Liver (tissue), 10 donors: ENCODE measurements at places on chromosomes 2 and 18.

DNA sequence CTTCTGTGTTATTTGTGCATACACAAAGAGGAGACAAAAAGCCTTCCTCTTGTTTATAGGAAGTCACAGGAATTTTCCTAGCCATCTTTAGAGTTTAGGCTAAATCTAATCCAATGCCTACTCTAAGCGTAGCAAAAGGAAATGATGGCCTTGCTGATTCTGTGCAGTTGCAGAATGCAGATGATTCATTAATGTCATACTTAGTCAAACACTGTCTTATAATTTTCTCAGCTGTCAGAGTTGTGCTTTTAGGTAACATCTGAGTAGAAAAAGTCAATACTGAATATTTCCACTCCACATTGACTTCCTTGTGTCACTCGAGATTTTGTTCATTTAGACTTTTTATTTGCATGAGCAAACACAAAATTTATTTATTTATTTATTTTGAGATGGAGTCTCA is 157.9 kb upstream of the FOSL2 start:
- DNase-seq, result no peak

- no peak for DNase-seq
These were observed 390.7 kb upstream of the TMEFF2 start for GRCh38 chr2:192585418-192585817.

- no peak for DNase-seq
These were observed 133.6 kb downstream of the BCL2 start for GRCh38 chr18:63185984-63186383.

DNA sequence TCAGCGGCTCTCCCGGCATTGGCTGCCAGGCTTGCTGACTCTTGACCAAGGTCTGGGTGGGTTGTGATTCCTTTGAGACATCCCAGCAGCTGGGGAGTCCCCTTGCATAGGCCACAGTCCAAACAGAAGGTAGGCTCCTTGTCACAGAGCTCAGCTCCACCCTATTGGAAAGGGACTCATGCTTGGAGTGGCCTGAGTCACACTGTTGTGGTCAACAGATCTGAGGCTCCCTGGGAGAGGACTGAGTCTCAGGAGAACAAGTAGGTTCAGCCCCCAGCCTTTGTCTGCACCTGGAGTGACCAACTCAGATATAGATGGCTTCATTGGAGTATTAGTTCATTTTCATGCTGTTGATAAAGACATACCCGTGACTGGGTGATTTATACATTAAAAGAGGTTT is 32.1 kb upstream of the SH3BP4 start:
- DNase-seq, result no peak

GRCh38 chr18:57207124-57207916 is 60.4 kb downstream of the BOD1L2 start:
- no peak for DNase-seq

- DNase-seq, result peak; percentile 76
These were observed at the start of gene GALM for GRCh38 chr2:38665854-38666555. Gene GALM, plus strand, starts transcription at chr2:38666114. Its CDS starts 48 bp downstream, at chr2:38666162.

- no peak for DNase-seq
These were observed 84.0 kb upstream of the ITPRID2 start for GRCh38 chr2:181807526-181807925.

DNA sequence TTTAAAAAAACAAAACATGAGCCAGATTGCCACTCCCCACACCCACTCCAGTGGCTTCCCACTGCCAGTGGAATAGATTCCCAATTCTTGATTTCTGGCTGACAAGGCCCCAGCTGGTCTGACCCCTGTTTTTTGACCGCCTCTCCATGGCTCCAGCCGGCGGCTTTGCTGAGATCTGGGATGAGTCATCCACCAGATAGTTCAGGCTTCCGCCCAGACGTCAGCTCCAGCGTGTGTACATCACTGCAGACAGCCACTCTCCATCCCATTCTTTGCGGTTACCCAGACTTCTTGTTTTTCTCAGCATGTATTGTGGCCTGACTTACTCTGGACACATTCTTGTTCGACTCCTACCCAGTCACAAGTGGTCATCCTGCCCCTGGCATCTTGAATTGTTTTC is 227.9 kb downstream of the GBX2 start:
- no peak for DNase-seq

- no peak for DNase-seq
These were observed 132.2 kb downstream of the TDRD15 start for GRCh38 chr2:21256006-21256405.

GRCh38 chr2:189260361-189260814 is 80.8 kb upstream of the COL5A2 start:
- no peak for DNase-seq

DNA sequence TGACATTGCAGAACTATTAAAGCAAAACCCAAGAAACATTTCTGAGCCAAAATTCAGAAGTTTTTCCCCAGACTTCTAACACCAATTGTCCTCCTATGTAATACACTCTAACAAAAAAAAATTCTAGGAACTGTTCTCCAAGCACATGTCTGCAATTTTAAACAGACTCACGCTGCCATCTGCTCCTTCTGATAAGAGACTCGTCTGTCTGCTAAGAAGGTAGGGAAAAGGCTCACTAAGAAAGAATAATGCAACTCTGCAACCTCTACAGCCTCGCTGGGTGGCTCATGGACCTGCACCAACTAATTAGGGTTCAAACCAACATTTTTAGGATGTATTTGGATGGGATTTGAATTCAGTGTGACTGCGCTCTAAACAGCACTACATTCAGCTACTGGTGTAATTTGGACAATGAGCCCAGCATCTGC is 366.5 kb downstream of the DSC3 start:
- no peak for DNase-seq

- DNase-seq, result no peak
These were observed 11.1 kb downstream of the COLEC12 start for GRCh38 chr18:489244-490023.

DNA sequence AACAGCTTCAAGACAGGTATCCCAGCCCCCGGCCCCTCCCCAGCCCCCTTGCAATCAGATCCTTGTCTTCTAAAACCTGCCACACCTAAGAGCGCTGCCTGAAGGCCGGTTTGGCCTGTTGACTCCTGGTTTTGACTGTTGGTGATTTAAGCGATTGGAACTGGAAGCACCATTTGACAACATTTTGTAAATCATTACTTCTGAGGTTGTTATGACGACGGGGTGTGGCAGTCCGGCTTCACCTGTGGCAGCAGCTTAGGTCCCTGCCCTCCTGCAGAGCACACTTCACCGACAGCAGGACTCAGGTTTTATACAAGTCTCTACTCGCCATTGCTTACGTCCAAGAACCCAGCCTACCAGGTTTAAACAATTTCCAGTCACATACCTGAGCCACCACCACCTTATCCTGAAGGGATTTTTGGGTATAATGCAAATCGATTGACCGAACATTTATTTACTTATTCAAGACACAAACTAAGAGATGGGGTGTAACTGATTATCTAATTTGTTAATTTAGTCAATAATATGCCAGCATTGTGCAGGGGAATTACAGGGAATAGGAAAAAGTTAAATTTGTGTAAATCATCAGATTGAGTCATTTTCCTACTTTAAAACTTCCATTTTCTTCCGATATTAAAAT is 707 bp upstream of the DGUOK start:
- no peak for DNase-seq

DNA sequence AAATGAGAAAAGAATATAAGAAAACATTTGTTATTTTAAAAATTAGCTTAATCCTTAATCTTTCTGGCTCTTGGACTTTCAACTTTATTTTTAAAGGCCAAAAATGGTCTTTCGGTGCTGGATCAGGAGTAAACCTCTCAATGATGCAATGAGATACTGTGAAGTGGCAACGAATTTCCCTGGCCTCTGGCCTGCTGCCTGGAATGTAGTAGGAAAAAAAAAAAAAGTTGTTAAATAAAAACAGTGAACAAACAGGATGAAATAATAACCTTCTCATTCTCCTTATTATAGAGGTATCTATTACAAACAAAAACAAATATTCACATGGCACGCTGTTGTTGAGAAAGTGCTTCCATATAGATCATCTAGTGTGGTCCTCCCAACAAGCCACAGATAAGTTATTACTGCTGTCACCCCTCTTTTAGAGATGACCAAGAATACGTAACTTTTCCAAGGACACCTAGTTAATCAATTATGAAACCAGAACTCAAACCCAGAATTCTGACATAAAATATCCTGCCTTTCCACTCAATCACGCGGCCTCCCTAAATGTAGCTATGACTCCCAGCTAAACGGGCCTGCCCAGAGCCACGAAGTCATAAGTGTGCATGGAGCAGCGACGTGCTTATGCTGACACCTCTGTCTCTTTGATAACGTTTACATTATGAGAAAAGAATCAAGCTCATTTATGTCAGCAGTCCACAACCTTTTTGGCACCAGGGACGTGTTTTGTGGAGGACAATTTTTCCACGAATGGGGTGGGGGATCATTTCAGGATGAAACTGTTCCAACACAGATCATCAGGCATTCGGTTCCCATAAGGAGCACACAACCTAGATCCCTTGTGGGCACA is 170.9 kb downstream of the BCL2 start:
- no peak for DNase-seq

- DNase-seq, result no peak
These were observed 563.9 kb downstream of the DCC start for GRCh38 chr18:52903857-52904256.

DNA sequence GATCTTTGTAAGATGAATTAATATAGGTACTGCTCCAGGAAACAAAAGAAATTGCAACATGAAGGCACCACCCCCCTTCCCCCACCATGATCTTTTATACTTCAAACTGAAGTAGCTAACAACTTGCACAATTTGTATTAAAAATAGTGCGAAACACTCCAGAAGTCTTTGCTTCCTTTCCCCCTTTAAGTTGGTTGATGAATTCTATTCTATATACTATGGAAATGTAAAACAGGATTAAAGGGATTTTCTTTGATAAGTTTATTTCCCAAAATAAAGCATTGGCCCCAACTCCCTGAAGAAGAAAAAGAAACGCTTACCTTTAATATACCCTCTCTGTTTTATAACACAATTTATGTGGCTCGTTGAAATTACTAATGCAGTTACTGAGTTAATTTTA is 227.1 kb downstream of the ARHGAP15 start:
- DNase-seq, result no peak

DNA sequence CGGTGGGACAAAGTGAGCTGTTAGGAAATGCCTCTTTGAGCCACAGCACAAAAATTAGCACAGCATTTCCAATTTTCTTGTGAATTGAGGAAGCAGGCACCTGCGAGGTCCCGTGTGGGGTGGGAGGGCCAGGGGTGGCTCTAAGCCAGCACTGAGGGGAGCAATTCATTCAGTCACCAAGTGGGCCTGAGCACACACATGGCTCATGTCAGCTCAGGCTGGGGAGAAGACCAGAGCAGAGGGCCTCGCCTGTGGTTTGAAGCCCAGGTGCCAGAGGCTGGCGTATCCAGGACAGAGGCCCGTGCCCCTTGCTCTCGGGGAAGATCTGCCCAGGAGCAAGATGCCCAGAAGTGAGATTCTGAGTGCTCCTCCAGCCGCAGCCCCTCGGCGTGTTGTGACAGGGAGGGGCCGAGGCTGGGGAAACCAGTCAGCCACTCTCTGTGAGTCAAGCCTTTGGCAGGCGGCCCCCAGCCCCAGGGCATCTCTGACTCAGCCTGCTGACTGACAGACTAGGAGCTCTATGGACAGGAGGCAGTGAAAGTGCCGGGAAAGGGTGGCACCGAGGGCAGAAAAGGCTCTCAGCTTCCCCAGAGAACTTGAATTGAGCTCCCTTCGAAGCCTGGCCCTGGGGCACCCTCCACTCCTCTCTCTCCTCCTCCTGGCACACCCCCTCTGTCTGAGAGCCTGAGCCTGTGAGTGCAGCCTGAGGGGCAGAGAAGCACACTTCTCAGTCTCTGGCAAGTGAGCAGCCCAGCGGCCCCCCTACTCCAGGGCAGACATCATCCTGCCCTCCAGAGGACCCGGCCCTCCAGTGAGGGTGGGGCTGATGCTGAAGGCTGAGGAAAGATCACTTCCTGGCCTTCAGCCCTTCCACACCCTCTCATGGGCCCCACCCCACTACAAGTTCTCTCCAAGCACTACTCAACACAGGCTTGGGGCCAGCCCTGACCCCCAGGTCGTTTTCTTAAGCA is 32.3 kb downstream of the CYP26B1 start:
- peak; percentile 25 for DNase-seq

DNA sequence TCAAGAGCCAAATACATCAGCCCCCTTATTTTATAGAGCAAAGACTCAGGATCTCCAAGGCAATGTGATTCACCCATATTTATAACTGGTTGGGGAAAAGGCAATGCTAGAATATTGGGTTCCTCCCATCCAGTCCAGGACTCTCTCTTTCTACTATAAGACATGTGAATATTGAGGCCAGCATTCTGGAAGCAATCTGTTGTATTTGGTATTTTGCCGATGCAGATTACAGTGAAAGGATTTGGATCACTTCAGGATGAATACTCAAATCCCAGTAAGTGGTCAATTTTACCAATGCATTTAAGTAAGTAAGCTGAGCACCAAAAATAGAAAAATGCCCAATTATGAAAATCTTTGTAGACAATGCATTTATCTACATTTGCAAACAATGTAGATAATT is 1834.7 kb upstream of the PIK3C3 start:
- no peak for DNase-seq

- DNase-seq, result no peak
These were observed 165.7 kb upstream of the RAB12 start for GRCh38 chr18:8443505-8443904.

DNA sequence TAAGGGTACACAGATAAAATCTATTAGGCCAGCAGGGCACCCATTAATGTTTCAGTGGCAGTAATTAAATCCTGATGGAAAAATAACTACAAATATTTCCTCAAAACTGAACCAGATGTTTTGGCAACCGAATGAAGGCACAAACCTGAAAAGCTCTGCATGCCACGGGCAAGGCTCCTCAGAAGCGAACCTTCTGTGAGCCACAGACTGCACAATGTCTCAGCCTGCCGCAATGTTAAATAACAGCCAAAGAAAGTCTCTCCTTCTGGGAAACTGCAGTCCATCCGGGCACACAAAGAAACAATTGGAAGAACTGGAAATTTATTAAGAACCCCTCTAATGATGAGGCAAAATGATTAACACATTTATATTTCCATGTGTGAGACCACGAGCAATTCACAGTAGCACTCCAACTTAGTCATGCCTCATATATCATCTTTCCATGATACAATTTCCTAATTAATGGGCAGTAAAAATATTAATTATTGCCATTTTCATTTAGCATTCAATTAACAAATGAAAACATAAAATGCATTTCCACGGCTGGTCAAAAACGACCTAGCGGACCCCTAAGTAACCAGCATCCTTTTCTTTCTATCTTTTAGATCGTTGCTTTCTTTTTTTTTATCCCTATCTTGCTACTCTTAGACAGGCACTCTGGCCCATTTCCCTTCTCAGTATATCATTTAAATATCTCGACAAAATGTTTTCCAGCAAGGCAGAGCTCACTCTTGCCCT is 237.5 kb downstream of the EPHA4 start:
- DNase-seq, result no peak

DNA sequence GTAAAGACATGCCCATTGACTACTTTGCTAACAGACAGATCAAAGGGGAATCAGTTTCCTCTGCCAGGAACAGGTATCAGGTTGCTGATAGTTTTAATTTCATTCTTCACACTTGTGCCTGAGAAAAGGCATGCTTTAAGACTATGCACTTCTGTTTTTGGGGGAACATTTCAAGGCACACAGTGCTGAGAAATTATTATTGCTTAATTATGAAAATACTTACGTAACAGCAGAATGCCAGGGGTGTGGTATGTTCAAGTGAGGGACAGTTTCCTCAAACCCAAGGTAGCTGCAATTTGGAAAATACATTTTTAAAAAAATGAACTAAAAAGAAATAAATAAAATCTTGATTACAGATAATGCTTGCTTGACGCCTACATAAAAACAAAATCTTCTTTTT is 1746.1 kb upstream of the PIK3C3 start:
- DNase-seq, result no peak
